ENCODE measurements at places on chromosomes 6 and 20.

- no peak for ATAC-seq
These were observed 142.0 kb downstream of the ARHGAP18 start for GRCh38 chr6:129568015-129568414.

- peak; percentile 55 for ATAC-seq
These were observed 76.6 kb upstream of the HSF2 start for GRCh38 chr6:122322824-122323223.

- ATAC-seq: peak; percentile 67
These were observed 10.0 kb upstream of the POU5F1 start for GRCh38 chr6:31180500-31180899.

- ATAC-seq: peak; percentile 44
These were observed 20.8 kb downstream of the DAAM2 start for GRCh38 chr6:39812853-39813533.

DNA sequence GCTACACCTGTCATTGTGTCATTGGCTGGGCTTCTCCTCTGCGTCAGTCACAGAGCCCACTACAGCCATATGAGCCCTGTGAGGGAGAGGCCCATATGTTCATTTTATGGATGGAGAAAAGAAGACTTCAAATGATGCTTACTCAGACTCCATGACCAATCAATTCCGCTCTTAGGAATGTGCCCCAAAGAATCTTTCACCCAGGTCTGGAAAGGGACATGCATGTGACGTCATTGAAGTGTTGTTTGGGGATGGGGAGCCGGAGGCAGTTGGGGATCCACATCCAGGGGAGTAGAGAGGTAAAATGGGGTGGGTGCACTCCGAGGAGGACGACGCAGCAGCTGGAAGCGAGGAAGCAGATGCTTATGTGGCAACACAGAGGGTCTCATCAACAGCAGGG, 9.6 kb upstream of the C6orf132 start:
- no peak for ATAC-seq

- ATAC-seq: no peak
These were observed 224.5 kb upstream of the AGPAT4 start for GRCh38 chr6:161498359-161498758.

DNA sequence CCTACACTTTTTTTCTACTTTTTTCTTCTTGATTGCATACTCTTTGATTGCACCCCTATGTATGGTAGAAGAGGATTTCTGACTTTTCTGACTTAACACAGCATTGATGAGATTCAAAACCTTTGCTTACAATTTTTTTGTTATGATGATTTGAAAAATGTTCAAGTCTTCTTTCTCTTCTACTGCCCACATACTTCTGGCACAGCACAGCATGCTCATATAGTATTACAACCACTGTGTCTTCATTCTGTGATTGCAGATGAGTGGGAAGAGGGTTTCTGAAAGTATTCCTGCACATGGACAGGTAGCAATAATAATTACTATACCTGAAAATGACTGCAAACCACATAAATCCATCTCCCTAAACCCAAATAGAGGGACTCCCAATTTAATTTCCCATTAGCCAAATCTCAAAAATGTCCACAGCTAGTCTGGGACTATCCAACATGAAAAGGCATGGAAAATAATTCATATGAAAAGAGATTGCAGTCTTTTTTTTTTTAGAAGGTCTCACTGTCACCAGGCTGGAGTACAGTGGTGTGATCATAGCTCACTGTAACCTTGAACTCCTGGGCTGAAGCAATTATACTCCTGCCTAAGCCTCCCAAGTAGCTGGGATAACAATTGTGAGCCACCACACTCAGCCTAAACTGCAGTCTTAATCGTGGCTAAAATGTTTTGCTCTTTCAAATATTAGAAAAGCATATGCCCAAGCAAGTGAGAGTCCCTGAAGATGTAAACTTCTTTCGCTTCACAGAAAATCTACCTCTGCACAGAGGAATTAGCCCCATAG, 15.9 kb upstream of the TENT5A start:
- ATAC-seq: no peak

GRCh38 chr6:142443532-142443931, 141.7 kb downstream of the ADGRG6 start:
- no peak for ATAC-seq

DNA sequence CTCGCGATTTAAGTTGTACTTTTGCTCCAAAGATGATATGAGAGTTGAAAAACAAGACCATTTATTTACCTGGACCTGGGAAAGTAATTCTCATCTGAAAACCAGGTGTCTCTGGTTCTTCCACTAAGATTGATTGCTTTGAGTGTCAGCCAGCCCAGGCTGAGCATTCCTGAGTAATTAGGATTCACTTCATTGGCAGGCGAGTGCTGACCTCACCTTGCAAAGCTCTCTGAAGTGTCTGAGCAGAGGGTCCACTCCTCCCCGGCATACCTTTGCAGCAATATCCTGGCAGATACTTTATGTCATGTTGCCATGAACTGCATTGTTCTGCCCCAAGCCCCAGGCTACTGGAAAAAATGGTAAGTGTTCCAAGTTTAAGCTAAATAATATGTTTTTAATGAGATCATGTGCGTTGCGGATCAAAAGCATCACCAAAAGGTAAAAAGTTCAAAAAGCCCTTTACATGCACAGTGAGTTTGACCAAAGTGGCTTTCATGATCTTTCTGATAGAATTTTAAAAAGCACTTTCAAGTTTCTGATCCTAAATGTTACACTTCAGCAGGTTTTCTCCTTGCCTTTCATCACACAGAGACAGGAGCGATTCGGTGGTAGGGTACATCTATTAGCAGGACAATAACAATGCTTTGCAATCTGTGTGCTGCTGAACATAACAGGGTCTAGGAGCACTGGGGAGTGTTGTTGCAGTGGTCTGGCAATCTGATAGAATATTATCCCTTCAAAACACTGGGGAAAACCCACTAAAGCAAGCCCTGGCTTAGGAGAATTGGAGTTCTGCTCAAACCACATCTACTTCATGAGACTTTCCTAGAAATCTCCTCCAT, 127.8 kb upstream of the EEF1E1 start:
- ATAC-seq: no peak

GRCh38 chr20:11891077-11891775, 26.5 kb upstream of the BTBD3 start:
- ATAC-seq: peak; percentile 52

- no peak for ATAC-seq
These were observed 46.9 kb upstream of the LOC128125822 start for GRCh38 chr6:63525186-63525878.

Data from gastroesophageal sphincter (tissue), 4 donors.